ENCODE measurements at places on chromosomes 11 and 22.

- DNase-seq = no peak
These were observed 195.7 kb downstream of the CTTN start for GRCh38 chr11:70594031-70594430.

GRCh38 chr11:2830030-2830812 is 55.4 kb downstream of the CDKN1C start:
- no peak for DNase-seq

GRCh38 chr22:41052661-41053490 is 39.5 kb upstream of the EP300 start:
- DNase-seq = no peak

DNA sequence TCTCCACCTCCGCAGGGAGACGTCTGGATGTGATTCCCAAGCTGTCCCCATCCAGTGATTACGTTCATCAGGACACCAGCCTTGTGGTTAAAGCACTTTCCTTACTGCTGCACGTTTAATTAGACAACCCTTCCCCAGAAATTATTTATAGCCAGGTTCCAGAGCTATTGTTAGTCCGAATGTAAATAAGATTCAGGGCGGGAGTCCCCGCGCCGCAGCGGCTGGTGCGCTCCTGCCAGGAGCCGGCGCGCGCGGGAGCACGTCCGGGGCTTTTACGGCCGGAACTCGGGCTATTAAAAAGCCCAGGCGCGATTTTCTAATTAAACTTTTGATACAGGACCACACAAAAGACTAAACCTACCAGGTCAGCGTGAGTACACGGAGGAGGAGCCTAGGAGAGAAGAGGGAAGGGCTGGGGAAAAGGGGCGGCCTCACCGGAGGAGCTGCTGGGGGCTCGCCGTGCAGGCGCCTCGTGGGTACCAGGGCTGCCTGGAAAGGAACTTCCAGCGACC is 538.3 kb downstream of the OPCML start:
- no peak for DNase-seq

- no peak for DNase-seq
These were observed 17.6 kb upstream of the AMOTL1 start for GRCh38 chr11:94750319-94751217.

DNA sequence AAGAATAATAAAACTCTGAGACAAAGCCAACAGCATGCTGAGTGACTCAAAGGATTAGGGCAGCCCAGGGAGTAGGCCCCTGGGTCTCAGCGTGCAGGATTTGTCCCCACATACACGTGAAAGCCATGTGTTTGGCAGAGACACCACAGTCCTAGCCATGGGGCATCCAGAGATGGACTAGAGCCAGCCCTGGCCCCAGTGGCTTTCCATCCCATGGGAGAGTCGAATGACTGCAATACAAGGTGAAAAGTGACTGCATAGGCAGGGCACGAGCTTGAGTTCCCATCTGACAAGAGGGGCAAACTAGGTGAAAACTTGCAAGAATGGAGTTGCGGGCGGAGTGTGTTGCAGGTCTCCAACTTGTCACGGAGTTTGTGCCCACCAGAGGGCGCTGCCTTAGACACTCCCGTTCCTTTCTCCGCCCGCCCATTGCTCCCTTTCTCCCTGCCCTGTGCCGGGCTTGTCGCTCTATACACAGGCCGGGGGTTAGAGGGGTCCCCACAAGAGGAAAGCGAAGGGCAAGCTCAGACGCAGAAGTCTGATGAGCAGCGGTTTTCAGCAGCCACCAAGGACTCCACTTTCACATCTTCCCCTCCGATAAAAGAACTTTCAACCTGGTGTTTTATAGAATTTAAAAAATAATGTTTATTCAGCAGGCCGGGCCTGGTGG is 24.2 kb downstream of the TSKU start:
- DNase-seq = peak; percentile 76
